ENCODE measurements at places on chromosomes 4 and X.

DNA sequence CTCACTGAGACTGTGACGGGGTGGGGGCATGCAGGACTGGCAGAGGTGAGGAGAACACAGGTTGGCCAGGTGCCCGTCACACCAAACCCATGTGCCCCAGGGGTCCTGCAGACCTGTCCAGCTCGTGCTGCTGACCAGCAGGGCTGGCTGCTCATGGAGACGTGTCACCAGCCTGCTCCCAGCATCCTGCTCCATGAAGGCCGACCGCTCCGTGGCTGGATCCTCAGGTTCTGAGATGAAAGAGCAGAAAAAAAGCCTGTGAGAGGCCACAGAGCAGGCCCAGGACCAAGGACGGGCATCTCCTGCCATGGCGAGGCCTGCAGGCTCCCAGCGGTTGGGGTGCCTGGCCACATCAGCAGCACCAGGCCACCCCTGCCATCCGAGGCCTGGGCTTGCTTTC, 71.7 kb upstream of the DRD5 start:
- no peak for DNase-seq

DNA sequence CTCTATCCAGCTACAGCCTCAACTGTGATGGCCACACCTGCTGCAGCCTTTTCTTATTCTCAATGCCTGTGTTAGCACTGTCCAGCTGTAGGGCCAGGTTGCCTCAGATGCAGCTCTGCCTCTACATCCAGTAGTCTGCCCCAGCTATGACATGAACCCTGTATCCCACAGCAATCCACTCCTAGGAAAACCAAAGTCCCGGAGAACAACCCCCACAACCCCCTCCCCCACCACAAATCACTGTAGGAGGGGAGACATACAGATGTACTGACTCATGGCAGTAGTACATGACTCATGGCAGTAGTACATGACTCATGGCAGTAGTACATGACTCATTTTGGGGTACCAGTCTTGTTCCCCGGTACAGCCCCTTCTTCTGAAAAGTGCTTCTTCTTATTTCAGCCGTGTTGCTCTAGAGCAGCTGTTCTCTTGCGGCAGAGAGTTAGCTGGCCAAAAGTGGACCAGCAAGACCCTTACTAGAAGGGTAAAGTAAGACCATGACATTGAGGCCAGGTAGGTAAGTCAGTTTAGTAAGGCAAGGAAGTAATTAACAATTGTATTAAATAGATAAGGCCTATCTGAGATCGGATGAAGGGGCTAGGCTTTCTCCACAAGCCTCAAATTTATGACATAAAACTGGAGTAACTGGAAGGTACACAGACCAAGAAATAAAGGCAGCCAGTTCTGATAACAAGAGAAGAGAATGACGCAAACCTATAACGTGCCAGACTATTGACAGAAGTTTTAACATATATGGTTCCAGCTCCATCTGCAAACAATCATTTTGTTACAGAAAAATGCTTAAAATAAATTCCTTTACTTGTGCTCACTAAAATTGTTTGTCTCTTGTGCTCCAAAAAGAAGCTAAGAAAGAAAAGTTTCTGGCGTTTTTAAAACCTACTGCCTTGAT, 221.4 kb downstream of the TACR3 start:
- DNase-seq: no peak

DNA sequence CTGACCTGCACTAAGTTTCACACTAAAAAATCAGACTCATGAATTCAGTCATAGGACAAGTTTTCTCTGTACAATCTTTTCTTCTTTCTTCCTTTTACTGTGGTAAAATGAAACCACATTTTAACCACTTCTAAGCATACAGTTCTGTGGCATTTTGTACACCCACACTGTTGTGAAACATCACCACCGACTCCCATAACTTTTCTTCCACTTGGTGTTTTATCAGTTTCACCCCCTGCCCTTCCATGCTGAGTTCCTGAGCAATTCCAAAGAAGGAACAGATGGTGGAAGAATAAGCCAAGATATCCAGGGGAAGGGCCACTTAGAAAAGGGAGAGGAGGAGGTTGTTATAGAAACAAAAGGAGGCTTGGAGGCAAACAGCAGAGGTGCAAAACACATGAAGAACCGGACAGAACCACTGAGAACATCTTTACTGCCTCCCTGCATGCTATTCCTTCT, 22.6 kb downstream of the SLC25A4 start:
- peak; percentile 48 for DNase-seq

GRCh38 chrX:68018248-68019203, 414.8 kb downstream of the OPHN1 start:
- DNase-seq: no peak

DNA sequence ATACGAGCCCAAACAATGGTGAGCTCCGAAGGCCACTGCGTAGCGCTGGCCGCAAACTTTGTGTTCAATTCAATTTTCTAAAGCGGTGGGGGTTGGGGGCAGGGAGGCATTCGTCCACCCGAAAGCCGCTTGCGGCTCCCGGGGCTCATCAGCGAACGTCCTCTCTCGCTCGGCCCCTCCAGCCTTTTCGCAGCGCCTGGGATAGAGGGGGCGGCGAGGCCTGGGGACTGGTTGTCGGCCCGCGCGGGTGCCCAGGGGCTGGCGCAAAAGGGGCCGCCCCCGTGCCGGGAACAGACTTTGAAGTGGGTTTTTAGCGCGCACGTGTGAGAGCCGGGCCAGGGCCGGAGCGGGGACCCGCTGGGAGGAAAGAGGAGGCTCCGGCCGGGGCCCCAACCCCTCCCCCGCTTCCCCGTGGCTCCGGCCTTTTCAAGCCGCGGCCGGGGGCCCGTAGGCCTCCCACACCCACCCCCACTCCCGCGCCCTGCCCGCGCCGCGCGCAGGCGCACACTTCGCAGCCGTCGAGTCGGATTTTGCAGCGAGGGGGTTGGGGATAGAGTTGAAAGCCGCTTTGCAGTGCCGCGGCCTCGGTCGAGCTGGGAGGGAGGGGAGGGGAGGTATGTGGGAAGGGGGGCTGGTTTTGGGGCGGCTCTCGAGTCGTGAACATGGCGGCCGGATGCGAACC, 8.3 kb downstream of the ZIC3 start:
- no peak for DNase-seq

GRCh38 chrX:37905436-37906147, 58.2 kb upstream of the DYNLT3 start:
- DNase-seq: no peak
